T-helper 2 cell (primary cell): ENCODE measurements at places on chromosomes 16 and 17.

DNA sequence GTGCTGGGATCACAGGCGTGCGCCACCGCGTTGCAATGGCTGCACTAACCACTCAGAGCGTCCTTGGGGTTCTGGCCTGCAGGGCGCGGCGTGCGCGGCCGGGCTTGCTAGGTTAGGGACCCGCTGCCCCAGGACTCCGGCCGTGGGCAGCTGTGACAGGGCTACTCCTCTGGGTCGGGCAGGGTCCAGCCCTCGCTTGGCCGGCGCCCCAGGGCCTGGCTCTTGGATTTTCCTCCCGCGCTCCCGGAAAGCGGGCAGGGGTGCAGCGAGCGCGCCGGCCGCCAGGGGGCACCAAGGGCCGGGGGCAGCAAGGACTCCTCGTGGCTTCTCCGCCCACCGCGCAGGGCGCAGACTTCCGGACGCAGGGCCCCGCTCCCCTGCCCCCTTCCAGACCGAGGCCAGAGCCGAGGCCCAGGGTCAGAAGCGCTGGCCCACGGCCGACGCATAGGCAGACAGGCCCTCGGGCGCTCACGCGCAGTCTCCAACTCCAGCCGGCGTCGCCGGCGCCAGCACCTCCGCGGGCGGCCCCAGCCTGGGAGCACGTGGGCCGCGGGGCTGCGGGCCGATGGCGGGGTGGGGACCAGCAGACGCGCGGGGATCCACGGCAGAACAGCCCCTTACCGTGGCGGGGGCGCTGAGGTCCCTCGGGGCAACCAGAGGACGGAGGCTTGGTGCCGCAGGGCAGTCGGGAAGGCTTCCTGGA, 355 bp downstream of the TLE7 start:
- no peak for DNase-seq

DNA sequence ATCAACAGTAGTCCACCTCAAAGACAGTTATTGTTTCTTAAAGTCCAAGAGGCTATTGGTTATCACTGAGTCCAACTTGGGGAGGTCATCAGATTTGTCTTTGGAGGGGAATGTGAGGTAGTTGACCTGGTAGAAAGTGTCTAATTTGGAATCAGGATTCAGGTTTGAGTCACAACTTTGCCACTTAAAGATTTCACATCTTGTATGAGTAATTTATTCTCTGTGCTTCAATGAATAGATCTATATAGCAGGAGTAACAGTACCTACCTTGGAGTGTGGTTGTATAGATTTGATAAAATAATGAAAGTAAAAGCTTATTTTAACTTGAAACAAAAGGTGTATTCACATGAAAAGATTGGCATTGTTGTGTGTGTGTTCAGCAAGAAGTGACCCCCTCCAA, 119.3 kb upstream of the TBX2 start:
- no peak for DNase-seq

- DNase-seq = no peak
Observed at GRCh38 chr16:84572096-84572495, 45.8 kb downstream of the COTL1 start.

- no peak for DNase-seq
Observed at GRCh38 chr17:7240375-7240774, 1.1 kb upstream of the PHF23 start.

GRCh38 chr17:37160944-37161343, 212.2 kb downstream of the AATF start:
- no peak for DNase-seq

DNA sequence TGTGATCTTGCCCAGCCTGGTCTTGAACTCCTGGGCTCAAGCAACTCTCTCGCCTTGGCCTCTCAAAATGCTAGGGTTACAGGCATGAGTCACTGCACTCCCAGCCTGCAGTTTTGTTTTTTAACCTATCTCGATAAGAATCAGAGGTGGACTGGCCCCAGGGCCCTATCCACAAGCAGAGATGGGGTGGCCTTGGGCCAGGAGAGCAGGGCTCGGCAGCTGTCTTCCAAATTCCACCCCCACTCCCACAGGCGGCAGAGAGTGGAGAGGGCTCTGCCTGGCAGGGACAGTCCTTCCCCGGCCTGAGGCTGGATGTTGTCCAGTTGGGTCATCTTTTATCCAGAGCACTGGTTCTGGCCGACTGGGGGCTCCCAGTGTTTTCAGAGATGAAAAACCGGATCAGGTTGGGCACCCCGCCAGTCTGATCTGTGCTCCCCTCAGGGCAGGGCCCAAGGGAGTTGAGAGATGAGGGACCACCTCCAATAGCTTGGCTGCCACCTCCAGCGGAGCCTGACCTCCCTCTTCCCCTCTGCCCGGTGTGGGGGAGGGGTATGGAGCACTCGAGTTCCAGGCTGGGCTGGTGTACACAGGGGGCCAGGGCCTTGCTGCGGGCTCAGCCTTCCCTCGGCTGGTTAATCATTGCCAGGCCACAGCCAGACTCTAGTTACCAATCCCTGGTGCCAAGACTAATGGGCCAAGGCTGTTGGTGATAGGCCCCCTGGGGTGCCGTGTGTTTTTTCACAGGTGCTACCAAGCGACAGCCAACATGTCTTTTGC, 30.3 kb upstream of the MYO15B start:
- DNase-seq = no peak

GRCh38 chr16:72301523-72302236, 129.7 kb upstream of the PMFBP1 start:
- DNase-seq = no peak

DNA sequence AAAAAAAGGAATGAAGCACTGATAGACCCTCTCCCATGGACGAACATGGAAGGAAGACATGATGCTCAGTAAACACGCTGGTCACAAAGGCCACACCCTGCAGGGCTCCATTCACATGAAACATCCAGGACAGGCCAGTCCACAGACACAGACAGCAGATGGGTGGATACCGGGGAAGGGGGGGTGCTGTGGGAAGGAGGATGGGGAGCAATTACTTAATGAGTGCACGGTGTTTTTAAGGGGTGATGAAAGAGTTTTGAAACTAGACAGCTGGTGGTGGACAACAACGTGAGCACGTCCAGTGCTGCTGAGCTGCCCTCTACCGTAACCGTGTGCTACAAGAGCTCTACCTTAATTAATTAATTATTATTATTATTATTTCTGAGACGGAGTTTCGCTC, 6.0 kb upstream of the SLC16A3 start:
- DNase-seq = no peak

GRCh38 chr17:74431568-74432423, at the start of gene GPRC5C:
GPRC5C (plus strand) TSS chr17:74432088; CDS start chr17:74439777, 7,689 bp downstream.
- no peak for DNase-seq

DNA sequence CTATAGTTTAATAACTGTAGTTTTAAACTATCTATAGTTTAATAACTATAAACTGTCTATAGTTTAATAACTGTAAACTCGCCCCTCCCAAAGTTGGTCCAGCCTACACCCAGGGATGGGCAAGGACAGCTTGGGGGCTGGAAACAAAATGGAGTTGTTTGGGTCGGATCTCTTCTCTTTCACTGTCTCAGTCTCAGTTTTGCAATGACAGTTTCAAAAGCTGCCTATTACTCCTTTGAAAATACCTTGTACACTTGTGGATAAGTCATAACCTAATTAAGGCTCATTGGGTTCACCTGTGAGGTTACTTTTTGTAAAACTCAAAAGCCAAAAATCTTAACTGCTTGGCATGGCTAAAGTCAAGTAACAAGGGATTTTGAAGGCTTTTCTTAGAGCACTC, 31.4 kb downstream of the C16orf54 start:
- DNase-seq = no peak

DNA sequence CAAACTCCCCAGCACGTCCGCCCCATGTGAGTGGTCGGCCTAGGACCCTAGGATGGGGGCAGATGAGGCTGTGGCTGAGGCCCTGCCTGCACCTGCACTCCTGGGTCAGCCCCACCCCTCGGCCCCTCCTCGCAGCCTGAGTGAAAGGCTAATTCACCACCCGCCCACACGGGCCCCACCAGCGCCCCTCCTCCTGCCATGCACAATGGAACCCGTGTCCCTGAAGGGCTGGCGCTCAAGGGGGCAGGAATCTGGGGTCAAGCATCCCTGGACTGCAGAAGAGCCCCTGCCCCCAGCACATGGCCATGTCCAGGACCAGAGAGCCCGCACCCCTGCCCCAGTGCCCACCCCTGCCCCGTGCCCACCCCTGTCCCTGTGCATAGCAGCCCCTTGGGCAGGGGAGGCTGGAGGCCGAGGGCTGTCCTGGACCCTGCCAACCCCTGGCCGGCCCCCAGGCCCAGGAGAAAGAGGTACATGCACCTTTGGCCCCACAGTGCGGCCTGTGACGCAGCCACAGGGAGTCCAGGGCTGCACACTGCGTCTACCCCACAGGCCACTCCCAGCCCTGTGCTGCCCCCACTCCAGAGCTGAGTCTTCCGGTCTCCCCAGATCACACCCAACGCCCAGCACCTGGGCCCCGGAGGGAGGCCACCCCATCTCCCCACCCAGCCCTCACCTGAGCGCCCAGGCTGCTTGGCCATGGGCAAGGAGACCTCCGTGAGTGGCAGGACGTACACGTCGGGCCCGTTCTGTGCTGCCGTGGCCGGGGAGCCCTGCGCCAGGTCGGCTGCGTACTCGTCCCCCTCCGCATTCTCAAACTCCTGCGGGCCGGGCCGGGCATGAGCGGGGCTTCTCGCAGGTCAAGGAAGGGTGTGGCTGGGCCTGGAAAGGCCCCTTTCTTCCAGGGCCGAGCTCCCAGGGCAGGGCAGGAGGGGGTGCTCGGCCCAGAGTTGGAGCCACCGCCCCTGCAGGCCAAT, 34.6 kb upstream of the PVALEF start:
- DNase-seq = no peak

DNA sequence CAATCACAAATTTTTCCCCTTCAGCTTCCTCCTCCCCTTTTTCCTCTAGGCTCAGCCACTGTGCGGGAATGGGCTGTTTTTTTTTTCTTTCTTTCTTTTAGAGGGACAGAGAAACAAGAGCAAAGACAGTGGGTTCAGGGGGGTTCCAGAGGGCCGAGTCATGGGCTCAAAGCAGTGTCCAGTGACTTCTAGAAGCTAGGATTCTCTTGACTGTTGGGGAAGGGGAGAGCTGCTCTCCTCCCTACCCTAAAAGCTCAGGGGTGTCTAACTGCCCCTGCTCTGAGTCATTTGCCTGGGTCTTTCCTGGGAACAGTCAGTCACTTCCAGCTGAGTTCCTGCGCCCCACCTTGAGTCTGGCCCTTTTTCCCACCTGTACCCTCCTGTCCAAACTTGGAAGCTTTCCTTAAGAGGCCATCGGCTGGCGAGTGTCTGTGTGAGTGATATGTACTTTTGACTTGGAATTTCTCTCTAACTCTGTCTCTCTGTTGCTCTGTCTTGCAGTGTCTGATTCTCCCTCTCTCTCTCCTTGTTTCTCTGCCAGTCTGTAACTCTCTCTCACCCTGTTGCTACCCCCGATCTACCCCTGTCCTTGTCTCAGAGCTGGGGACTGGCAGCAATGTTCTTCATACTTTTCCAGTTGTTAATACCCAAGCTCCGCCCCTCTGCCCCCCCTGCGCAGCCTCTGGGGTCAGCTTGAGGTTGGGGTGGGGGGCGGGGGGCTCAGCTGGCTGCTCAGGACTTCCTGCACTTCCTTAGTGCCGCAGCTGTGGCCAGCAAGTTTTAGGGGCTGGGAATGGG, 2.4 kb downstream of the THRA start:
- no peak for DNase-seq

- DNase-seq = no peak
Observed at GRCh38 chr16:60346256-60346655, 1612.1 kb upstream of the GOT2 start.

- DNase-seq = no peak
Observed at GRCh38 chr17:68450391-68450790, 6.9 kb downstream of the WIPI1 start.

DNA sequence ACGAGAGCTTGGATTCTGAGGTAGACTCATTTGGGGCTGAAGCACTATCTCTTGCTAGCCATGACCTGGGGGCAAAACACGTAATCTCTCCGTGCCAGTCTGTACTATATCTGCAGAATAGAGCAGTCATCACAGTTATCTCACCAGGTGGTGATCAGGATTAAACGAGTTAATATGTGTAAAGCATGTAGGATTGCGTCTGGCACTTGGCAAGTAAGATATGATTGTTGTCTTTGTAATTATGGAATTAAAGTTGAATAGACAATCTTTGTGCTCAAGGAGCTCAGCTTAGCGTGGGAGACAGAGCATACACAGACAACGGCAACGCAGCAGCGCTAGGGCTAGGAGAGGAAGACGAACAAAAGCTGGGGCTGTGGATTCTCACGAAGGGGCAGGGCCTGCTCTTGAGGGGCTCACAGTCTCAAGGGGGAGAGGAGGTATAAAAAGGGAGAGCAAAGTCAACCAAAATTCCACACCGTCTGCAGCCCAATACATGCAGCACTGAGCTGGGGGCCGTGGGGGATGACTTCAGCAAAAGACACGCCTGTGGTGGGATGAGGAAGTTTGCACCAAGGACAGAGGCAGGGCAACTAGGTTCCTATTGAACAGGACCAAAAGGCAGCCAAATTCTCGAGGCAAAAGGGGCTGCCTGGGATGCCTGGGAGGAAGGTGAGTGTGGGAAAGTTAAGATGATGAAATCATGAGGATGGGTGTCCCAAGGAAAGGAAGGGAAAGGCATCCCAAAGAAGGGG, 68.6 kb downstream of the SDK2 start:
- no peak for DNase-seq

GRCh38 chr16:79099716-79100115, 500.8 kb downstream of the MAF start:
- DNase-seq = no peak

GRCh38 chr17:70905796-70906195, 736.5 kb downstream of the KCNJ2 start:
- DNase-seq = no peak

- DNase-seq = no peak
Observed at GRCh38 chr16:35352431-35352830, 1893.0 kb downstream of the TP53TG3F start.

DNA sequence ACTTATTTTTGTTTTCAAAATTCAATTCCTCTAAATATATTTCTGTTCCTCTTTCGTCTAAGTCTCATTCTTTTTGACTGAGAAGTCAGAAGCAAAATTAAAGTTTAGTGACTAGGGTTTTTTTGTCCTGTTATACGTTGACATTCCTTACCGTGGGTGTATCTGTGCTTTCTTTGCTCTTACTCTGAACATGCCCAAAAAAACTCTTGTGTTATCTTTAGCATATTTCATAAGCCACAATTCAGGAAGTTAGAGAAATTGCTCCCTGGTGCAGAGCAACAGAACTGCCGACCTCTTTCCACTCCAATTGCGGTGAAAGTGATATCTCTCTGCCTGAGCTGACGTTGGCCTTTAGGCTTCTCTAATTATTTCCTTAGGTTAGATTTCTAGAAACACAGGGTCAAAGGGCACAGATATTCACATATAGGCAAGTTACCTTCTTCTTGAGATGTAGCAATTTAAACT, 65.7 kb downstream of the CENPV start:
- DNase-seq = peak; percentile 19

DNA sequence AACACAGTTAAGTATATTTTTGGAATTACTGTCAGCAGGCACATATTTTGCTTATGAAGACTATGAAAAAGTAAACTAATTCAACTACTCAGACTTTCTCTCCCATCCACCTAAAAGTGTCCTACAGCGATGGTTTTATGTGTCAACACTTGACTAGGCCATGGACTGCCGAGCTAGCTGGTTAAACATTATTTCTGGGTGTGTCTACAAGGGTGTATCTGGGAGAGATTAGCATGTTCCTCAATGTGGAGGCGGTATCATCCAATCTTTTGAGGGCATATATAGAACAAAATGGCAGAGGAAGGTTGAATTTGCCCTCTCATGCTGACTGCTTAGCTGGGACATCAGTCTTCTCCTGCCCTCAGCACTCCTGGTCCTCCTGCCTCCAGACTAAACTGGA, 82.7 kb upstream of the CDYL2 start:
- DNase-seq = no peak

GRCh38 chr16:57025941-57026777, 36.8 kb downstream of the NLRC5 start:
- DNase-seq = no peak

GRCh38 chr16:4270091-4270490, 2.7 kb downstream of the TFAP4 start:
- DNase-seq = no peak
